ENCODE measurements at places on chromosomes 2 and 18.

DNA sequence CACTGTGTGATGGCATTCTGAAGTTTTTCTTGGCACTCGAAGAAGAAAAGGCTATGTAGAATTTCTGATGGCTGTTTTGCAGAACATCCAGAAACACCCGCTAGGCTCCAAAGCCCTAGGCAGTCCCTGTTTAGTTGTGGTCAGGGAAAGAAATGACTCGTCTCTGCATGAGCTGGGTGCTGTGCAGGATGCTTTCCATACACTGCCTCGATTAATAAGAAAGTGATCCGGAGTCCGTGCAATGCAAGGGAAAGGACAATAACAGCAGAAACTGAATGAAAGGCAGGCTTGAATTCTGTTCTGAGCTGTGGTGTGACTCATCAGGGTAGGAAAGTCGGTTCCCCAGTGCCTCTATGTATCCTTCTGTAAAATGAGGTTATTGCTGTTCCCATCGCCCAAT is 18.7 kb downstream of the MAPRE3 start:
- DNase-seq = no peak

DNA sequence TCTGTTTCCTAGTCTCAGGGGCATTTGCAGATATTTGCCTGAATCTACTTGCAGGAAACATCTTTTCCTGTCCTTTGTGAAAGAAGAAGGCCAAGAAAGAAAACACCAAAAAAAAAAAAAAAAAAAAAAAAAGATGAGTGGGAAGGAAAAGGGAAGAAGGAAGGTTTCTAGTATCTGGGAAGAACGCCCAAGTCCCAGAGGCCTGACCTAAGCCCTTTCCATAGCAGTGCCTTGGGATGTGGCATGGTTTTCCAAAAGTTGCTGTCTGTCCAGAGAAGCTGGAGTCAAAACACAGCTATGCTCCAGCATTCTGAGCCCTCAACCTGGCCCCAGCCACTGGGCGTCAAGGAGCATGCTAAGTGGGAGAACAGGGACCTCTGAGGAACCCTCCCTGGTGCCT is 123.5 kb downstream of the INHBB start:
- no peak for DNase-seq

DNA sequence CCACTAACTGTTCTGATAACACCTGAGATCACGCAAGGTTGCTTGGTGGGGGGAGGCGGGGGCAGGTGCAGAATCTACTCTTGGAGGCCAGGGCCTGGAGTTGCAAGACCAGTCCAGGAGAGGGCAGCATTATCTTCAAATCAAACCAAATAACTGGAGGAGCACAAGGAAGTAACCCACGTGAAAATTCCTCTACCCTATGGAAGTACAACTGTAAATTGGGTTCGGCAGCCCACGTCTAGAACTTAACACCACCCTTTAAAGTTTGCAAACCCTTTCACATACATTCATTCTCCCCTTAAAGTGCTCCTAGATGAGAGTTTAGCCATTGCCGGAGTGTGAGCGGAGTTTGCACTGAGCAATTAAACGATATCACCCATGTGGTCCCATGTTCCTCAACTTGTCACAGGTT is 19.6 kb upstream of the CXCR1 start:
- DNase-seq = peak; percentile 78

DNA sequence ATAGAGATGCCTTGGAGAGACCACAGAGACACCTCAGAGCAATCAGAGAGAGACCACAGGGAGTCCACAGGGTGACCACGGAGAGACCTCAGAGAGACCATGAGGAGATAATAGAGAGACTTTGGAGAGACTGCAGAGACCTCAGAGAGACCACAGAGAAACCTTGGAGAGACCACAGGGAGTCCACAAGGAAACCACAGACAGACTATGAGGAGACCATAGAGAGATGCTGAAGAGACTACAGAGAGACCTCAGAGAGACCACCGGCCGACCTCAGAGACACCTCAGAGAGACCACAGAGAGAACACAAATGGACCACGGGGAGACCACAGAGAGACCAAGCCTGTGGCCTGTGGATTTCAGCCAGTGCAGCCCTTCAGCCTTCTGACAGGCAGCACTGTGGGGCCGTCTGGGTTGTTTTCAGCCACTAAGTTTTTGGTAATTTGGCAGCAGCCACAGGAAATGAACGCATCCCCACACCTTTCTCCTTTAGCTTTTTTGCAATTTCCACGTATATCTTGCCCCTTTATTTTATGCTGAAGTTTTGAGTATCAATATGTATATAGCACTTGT is 11.4 kb upstream of the TMEM18 start:
- no peak for DNase-seq

DNA sequence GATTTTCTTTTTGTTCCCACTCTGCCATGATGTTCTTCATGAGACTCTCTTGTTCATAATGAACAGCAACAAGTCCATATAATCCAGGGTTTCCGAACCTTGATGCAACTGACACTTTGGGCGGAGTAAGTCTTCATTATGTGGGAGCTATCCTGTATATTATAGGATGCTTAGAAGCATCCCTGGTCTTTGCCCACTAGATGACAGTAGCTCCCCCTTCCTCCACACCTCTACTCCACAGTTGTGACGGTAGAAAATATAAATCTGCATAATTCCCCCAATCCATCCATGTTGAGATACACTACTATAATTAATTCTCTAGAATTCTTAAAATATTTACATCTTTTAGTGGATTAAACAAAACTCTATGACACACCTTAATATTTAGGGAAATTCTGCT is 482.2 kb upstream of the CELF4 start:
- no peak for DNase-seq

- DNase-seq = no peak
Observed at GRCh38 chr2:217414429-217414828, 554.6 kb upstream of the TNP1 start.

DNA sequence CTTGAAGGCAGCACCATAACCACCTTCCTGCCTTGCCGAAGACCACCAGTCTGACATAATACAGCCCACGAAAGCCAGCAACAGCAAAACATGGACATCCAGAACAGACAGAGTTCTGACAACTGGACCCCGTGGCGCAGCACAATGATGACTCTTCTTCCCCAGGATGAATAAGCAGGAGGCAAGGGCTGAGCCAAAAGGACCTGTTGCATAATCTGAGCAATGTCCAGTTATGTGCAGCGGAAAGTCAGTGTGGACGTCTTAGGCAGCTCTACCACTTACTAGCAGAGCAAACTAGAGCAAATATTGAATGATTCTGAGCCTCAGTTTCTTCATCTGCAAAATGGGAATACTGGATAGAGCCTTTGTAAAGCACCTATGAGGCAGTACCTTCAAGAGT is 225.1 kb downstream of the ZBTB7C start:
- DNase-seq = no peak

Measured in H1 (cell line).